GM12878 (cell line): ENCODE measurements at places on chromosomes 6 and 20. TPM values are rescaled to one million over a fixed set of nuclear protein-coding genes. Genes with fewer than 3 reads are reported as not detected.

- H3K4me1 ChIP-seq, result no peaks in the 10 kb centered on the region
- no peak for DNase-seq
- H3K27ac ChIP-seq, result no peak overlapping the region
- no peaks in the 10 kb centered on the region for H3K36me3 ChIP-seq
- no peaks in the 10 kb centered on the region for H3K27me3 ChIP-seq
Measured at GRCh38 chr6:142118925-142119324, 13.8 kb upstream of the GJE1 start.

DNA sequence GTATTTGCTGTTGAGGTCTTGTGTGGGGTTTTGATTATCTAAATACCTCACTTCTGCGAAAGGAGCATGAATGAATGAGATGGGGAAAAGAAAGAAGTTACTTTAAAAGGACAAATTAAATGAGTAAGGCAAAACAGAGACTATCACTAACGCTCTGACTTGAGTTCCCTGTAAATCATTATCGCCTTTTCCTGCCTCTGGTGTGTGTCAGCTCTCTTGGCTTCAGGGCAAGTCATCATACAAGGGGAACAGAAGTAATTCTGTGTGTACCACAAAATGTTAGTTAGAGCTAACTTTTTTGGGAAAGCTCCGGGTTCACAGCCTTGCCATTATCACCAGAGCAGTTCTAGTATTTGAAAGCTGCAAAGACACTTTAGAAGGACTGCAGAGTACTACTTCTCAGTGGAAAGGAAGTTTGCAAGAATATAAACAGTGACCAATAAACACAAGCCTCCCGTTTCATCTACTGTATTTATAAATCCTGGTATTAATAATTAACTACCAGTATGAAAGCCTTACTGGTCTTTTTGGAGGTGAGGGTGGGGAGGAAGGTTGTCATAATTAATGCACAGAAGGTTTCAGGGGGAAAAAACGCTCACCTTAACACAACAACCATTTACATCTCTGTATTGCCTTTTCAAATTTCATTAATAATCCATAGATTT, 1.2 kb downstream of the DZANK1 start:
- no peaks in the 10 kb centered on the region for H3K36me3 ChIP-seq
- H3K4me1 ChIP-seq, result no peaks in the 10 kb centered on the region; the same call in 1 of the 2 replicates
- DNase-seq, result peak; percentile 4

DNA sequence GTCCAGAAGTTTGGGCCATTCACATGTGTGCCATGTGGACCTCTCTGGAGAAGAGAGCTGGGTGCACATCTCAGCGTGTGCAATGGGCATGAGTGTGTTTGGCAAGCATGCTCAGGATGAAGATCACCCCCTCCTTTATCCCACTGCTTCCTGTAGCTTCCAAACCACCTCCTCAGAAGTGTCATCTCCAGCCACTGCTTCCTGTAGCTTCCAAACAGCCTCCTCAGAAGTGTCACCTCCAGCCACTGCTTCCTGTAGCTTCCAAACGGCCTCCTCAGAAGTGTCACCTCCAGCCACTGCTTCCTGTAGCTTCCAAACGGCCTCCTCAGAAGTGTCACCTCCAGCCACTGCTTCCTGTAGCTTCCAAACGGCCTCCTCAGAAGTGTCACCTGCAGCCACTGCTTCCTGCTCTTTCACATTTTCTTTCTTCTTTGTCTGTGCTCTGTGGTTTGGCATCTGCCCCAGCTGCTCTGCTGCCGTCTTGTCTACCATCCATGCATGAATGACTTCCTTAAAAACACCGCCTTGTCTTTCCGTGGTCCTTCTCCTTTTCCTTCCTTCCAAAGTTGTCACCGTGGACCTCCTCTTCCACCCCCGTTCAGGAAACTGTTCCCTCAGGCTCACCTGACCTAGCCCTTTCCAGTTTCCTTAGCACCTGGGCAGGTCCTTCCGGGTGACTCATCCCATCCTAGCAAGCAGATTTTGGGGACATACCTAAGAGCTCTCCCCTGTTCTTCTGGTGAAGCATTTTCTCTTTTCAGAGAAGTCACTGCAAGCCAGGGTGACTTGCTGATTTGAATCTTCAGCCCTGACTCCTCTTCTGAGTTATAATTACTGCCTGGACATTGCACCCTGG, 43.5 kb upstream of the TIAM2 start:
- DNase-seq, result peak; percentile 28
- H3K4me1 ChIP-seq, result peaks cover 16% of the 10 kb centered on the region
- no peaks in the 10 kb centered on the region for H3K27me3 ChIP-seq
- no peak overlapping the region for H3K4me3 ChIP-seq
- no peaks in the 10 kb centered on the region for H3K36me3 ChIP-seq

- H3K27me3 ChIP-seq, result no peaks in the 10 kb centered on the region
- H3K4me3 ChIP-seq, result peak overlapping the region; percentile 43; the same call in 1 of the 2 replicates
- H3K36me3 ChIP-seq, result peaks cover 2% of the 10 kb centered on the region; the same call in 1 of the 2 replicates
- DNase-seq, result no peak
- peak overlapping the region; percentile 77 for H3K27ac ChIP-seq
Measured at GRCh38 chr20:48761023-48761785, 66.6 kb downstream of the PREX1 start.

DNA sequence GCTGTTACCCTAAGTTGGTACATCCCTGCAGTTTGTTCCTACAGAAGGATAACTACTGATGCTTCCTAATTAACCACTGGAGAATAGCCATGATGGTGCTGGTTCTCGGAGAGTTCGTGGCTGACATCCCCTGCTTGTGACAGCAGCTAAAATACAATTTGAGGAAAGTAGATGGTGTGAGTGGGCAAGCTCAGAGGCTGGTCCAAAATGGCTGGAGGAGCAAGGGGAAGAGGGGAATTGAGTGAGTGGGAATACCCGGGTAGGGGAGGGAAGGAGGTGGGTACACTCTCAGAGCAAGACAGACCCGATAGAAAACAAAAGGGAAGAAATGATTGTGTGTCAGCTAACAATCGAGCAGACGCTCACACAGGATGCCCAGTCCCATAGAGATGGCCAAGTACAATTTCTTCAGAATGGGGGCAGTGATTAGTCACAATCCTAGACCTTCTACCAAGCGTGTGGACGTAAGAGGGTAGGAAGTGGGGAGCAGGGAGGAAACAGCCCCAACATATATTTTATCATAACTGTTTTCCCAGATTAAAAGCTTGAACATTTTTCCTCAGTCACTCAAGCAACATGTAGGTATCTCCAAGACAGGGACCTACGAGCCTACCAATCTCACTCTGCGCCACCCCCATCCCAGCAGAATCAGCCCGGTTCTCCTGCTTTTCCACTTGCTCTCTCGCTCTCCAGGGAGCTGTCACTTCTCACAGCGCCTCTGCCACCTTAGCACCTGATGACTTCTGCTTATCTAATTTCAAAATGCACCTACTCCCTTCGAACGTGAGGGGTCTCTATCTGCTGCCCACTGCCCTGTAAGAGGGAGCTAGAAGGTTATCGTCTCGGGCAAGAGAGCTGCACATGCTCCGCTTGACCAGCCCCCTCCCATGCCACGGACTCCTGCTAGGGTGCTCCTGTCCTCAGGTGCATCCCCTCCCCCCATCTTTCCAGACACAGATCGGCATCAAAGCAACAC, 26.2 kb downstream of the RIPOR2 start:
- no peaks in the 10 kb centered on the region for H3K27me3 ChIP-seq
- peak overlapping the region; percentile 86 for H3K4me3 ChIP-seq
- H3K36me3 ChIP-seq, result no peaks in the 10 kb centered on the region
- H3K4me1 ChIP-seq, result peaks cover 26% of the 10 kb centered on the region
- H3K27ac ChIP-seq, result peak overlapping the region; percentile 60

The IER3 gene
- 65.8 and 80.7 TPM in 2 replicates for total RNA-seq
